ENCODE measurements at places on chromosomes 11 and 22. TPM values are rescaled to one million over a fixed set of nuclear protein-coding genes. Genes with fewer than 3 reads are reported as not detected.

NAALAD2 gene
- 3.9 TPM for total RNA-seq

DNA sequence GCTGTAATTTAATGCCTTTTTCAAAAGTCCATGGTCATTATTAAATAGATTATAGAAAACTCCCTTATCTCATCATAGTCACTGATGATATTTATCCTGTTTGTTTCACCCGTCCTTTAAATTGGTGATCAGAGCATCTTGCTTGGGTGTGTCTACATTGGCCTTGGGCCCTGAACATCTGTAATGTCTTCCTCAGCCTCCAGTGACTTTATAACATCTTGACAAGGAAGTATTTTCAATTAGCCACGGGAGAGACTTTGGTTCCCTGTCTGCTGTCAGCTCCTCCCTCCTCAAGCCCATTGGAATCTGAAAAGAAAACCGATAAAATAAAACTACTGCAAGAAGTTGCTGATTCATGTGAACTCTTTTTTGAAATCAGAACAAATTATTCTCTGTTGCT, 116.9 kb upstream of the TTC12 start:
- H3K4me1 ChIP-seq: peaks cover 6% of the 10 kb centered on the region
- no peak for DNase-seq
- no peaks in the 10 kb centered on the region for H3K27me3 ChIP-seq

DNA sequence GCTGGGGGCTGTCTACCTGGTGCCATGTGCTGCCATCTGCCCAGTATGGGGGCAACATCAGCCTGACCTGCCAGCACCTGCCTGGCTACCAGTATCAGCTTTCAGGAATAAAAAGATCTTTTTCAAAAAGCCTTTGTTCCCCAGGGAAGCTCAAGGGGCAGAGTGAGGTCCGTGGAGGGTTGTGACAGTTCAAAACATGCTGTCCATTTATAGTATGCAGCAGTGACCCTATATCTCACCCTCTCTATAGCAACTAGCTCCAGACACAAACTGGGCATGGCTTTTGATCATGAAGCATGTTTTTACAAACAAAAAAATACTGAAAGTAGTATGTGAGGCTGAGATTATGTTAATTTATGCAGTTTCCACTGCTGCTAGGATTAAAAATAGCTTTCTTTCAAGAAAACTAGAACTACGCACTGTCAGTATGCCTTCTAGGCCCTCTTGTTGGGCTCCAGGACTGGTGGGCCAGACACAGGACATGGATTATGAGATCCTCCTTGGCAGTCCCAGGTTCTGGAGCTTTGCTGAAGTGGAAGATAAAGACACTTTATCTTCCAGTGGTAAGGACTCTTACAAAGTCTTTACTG, 23.4 kb downstream of the NAV2 start:
- no peak overlapping the region for H3K4me3 ChIP-seq
- H3K4me1 ChIP-seq: peaks cover 25% of the 10 kb centered on the region
- DNase-seq: no peak
- peak overlapping the region; percentile 63 for H3K27ac ChIP-seq
- no peaks in the 10 kb centered on the region for H3K36me3 ChIP-seq
- no peaks in the 10 kb centered on the region for H3K27me3 ChIP-seq

DNA sequence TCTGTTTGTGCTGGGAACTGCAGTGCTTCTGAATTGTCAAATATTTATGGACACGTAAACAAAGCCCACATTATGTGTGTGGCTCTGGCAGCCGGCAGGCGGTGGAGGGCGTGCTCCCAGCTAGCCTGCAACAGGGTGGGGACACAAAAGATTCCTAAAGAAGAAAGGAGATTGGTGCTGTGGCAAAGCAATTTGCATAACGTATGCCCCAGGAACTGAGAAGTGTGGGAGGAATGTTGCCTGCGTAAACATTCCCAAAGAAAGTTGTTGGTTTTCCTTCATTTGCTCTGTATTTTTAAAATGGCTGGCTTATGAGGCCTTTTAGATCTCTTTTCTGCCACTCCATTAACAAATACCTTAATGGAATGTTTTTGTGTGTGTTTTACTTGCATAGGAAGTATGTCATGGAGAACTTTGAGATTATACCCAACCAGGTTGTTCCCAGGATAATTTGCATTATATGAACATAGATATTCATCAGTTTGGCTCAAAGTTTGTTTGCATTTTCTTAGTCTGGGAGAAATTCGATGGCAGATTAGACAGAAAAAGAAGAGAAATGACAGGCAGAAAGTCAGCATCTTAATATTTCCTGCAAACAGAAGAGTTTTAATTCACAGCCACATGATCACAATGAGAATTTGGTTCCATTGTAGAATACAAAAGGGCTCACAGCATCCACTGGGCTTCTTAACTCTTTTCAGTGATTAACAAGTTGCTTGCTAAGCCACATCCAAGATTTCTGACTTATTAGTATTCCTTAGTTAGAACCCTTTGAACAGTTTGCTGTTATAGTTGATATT, 41.8 kb upstream of the DLAT start:
- H3K4me3 ChIP-seq: no peak overlapping the region
- H3K27ac ChIP-seq: peak overlapping the region; percentile 9
- H3K27me3 ChIP-seq: no peaks in the 10 kb centered on the region
- peaks cover 8% of the 10 kb centered on the region for H3K36me3 ChIP-seq
- H3K4me1 ChIP-seq: peaks cover 14% of the 10 kb centered on the region
- DNase-seq: no peak

GRCh38 chr22:20305894-20306645, 13.8 kb downstream of the DGCR6L start:
- peaks cover under 1% of the 10 kb centered on the region for H3K27me3 ChIP-seq
- H3K4me1 ChIP-seq: peaks cover 13% of the 10 kb centered on the region
- DNase-seq: no peak
- H3K4me3 ChIP-seq: no peak overlapping the region
- no peaks in the 10 kb centered on the region for H3K36me3 ChIP-seq

- DNase-seq: no peak
- H3K4me3 ChIP-seq: no peak overlapping the region
- no peaks in the 10 kb centered on the region for H3K4me1 ChIP-seq
Measured at GRCh38 chr11:83467837-83468236, 181.7 kb upstream of the CCDC90B start.

- H3K27me3 ChIP-seq: no peaks in the 10 kb centered on the region
- no peak overlapping the region for H3K27ac ChIP-seq
- peaks cover 25% of the 10 kb centered on the region for H3K4me1 ChIP-seq
- peaks cover 2% of the 10 kb centered on the region for H3K36me3 ChIP-seq
- no peak for DNase-seq
Measured at GRCh38 chr22:27504360-27505253, 296.9 kb downstream of the MN1 start.

SEPTIN5 gene
- total RNA-seq: 108 TPM

GRCh38 chr11:79570104-79570503, 129.3 kb upstream of the TENM4 start:
- DNase-seq: no peak
- H3K27me3 ChIP-seq: peaks cover 8% of the 10 kb centered on the region
- no peaks in the 10 kb centered on the region for H3K4me1 ChIP-seq
- no peaks in the 10 kb centered on the region for H3K36me3 ChIP-seq
- no peak overlapping the region for H3K4me3 ChIP-seq

- no peaks in the 10 kb centered on the region for H3K36me3 ChIP-seq
- no peak overlapping the region for H3K27ac ChIP-seq
- H3K4me1 ChIP-seq: peaks cover 51% of the 10 kb centered on the region
Measured at GRCh38 chr11:122743949-122744348, 88.4 kb downstream of the UBASH3B start.

TRIM6 gene
- 1.9 TPM for total RNA-seq

- no peaks in the 10 kb centered on the region for H3K27me3 ChIP-seq
- H3K4me1 ChIP-seq: peaks cover 60% of the 10 kb centered on the region
- DNase-seq: no peak
- H3K36me3 ChIP-seq: peaks cover 47% of the 10 kb centered on the region
Measured at GRCh38 chr11:125308246-125308645, 143.7 kb downstream of the PKNOX2 start.

DESI1 gene
- total RNA-seq: 26.2 TPM

DNA sequence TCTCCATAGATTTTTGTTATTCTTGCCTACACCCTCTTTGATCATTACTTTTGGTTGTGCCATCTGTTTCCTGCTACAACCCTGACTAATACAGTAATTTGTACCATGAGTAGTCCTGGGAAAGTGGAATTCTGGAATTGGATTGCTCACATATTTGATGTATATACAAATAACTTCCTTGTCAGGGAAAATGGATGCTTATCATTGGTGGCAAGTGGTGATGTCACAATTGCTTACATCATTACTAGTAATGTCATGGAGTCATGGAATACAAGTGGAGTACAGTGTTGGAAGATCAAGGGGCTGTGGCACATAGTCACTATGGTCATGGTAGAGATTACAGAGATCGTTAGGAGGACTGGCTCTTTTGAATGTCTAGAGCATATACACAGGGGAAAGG, 24.4 kb downstream of the AASDHPPT start:
- no peak overlapping the region for H3K27ac ChIP-seq
- no peak for DNase-seq
- H3K4me3 ChIP-seq: no peak overlapping the region
- peaks cover 16% of the 10 kb centered on the region for H3K36me3 ChIP-seq

DNA sequence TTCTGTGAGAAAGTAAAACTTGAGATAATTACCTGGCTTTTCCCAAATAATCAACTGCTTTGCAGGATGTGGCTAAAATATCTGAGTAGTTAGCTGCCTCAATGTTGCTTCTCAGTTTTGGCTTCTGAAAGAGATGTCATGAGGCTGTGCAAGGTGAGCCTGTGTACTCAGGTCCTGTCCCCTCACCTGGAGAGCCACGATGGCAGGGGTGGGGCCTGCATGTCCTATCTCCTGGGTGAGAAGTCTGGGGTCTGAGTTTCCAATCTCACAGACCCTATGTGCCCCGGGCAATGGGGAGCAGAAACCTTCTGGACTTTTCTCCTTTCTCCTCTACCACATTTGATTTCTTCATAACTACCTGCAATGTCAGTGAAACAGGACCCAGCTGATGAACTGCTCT, 338.6 kb upstream of the B3GAT1 start:
- H3K27ac ChIP-seq: no peak overlapping the region
- H3K27me3 ChIP-seq: no peaks in the 10 kb centered on the region
- no peak overlapping the region for H3K4me3 ChIP-seq
- no peaks in the 10 kb centered on the region for H3K36me3 ChIP-seq

GRCh38 chr11:119025099-119025473, 5.6 kb downstream of the SLC37A4 start:
- no peak overlapping the region for H3K4me3 ChIP-seq
- no peak overlapping the region for H3K27ac ChIP-seq
- H3K27me3 ChIP-seq: no peaks in the 10 kb centered on the region
- peaks cover 18% of the 10 kb centered on the region for H3K36me3 ChIP-seq
- H3K4me1 ChIP-seq: peaks cover 27% of the 10 kb centered on the region

HIRA gene
- 33.2 TPM for total RNA-seq

GRCh38 chr11:30393012-30393411, 70.1 kb downstream of the ARL14EP start:
- H3K36me3 ChIP-seq: no peaks in the 10 kb centered on the region
- DNase-seq: no peak
- H3K4me3 ChIP-seq: no peak overlapping the region
- H3K27me3 ChIP-seq: peaks cover 11% of the 10 kb centered on the region
- H3K27ac ChIP-seq: no peak overlapping the region
- no peaks in the 10 kb centered on the region for H3K4me1 ChIP-seq

GRCh38 chr11:98101329-98101728, 919.4 kb upstream of the CNTN5 start:
- H3K36me3 ChIP-seq: no peaks in the 10 kb centered on the region
- H3K27me3 ChIP-seq: peaks cover 2% of the 10 kb centered on the region
- H3K4me3 ChIP-seq: no peak overlapping the region
- no peak overlapping the region for H3K27ac ChIP-seq
- DNase-seq: no peak
- H3K4me1 ChIP-seq: no peaks in the 10 kb centered on the region

GRCh38 chr11:93477684-93478234, 65.4 kb downstream of the SMCO4 start:
- H3K4me1 ChIP-seq: peaks cover 20% of the 10 kb centered on the region
- no peak overlapping the region for H3K27ac ChIP-seq
- no peak overlapping the region for H3K4me3 ChIP-seq
- peaks cover 4% of the 10 kb centered on the region for H3K36me3 ChIP-seq
- H3K27me3 ChIP-seq: no peaks in the 10 kb centered on the region

DNA sequence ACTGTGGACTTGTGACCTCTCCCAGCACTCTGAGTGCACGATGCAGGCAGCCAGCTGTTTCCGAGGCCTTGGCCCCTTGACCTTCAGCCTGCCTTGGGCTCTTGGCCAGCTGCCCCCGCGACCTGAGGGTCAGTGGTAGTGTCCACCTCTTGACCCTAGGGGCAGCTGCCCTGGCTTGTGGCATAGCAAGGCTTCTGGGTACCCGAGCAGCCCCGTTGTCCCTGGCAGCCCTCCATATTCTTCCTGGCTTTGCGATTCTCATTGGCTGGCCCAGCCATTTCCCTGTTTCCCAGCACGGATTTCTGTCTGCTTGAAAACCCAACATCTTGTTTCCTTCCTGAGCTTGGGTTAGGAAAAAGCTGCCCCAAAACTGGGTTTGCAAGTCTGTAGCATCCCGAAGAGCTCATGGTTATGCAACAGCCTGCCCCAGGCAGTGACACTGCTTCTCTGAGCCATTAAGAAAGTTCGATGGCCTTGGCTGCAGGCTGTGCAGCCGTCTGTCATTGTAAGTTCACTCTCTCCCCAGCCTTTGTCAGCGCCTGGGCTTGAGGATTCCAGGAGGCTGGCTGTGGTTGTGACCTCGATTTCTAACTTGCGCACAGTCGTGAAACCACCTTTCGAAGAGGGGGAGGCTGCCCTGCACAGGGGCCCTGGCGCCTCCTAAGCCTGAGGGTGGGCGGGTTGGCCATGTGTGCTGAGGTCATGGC, 48.8 kb downstream of the FBLN1 start:
- H3K4me3 ChIP-seq: no peak overlapping the region
- no peaks in the 10 kb centered on the region for H3K27me3 ChIP-seq
- H3K36me3 ChIP-seq: peaks cover 25% of the 10 kb centered on the region
- peak overlapping the region; percentile 75 for H3K27ac ChIP-seq

GRCh38 chr11:12361682-12362081, 15.7 kb upstream of the PARVA start:
- peaks cover 18% of the 10 kb centered on the region for H3K27me3 ChIP-seq
- H3K36me3 ChIP-seq: no peaks in the 10 kb centered on the region
- H3K4me3 ChIP-seq: no peak overlapping the region
